Vein endothelial cell (primary cell): ENCODE measurements at places on chromosomes 4 and X. TPM values are rescaled to one million over a fixed set of nuclear protein-coding genes. Genes with fewer than 3 reads are reported as not detected.

PDZD4 gene
- 0.29 and 0.33 TPM in 2 replicates for total RNA-seq

ADH7 gene
- not detected in 2 replicates for total RNA-seq

ADH1A gene
- not detected in 2 replicates for total RNA-seq

MORF4L2 gene
- total RNA-seq = 772 and 1,067 TPM in 2 replicates
